Caki2 (cell line): ENCODE measurements at places on chromosomes 3 and 15. TPM values are rescaled to one million over a fixed set of nuclear protein-coding genes. Genes with fewer than 3 reads are reported as not detected.
A peak's percentile ranks its signal among the peaks of the same experiment; 100 is the strongest.

DNA sequence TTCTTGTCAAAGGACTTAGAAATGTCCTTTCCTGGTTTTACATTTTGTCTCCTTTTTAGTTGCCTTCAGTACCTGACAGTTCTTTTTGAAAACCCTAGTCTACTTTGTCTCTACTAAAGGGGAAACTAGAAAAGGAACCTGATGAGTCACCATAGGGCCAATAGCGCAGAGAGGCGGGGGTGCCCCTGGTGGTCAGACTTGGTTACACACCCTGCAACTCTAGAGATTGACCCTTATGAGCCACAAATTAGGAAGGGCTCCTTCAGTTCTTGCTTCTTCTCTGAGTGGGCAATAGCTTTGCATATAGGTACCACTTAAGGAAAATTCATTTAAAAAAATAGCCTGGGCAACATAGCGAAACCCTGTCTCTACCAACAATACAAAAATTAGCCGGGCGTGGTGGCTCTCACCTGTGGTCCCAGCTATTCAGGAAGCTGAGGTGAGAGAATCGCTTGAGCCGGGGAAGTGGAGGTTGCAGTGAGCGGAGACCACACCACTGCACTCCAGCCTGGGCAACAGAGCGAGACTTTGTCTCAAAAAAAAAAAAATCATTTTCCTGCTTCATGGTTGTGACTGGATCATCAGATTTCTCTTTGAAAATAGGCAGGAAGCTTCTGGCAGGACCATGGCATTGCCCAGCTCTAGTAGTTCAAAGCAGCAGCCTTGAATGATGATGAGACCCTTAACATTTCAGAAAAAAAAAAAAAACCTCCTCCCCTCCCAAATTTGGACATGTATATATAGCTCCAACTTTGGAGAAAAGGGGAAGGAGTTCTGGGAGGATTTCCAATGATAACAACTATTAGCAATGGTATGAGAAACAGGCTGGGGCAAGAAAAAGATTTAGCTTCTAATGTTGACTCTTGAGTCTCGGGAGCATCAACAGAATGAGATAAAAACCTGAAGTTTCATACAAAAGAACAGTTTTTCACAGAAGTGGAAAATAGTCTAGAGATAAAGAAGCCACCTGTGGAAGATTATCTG is 45.2 kb upstream of the RASA2 start:
- peak; percentile 51 for DNase-seq

DNA sequence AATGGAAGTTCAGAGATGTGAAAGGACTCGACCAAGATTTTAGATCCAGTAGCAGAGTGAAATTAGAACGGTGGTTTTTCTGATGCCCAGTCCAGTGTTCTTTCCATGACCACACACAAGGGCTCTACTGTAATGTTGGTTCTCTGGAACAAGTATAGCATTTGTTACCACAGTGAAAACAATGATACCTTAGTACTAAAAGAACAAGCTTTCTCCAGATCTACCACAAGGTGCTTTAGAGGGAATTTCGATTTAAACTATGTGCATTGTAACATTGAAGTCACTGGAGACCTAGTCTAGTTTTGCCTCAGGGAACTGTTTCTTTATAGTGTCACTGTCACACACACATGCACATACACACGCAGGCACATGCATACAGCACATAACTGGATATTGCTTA is 12.8 kb upstream of the CCNL1 start:
- no peak for DNase-seq

DAZL gene
- total RNA-seq: not detected in 2 replicates

GASK1A gene
- 0.24 TPM in 1 of 2 replicates, not detected in the other for total RNA-seq

GRCh38 chr3:54349231-54349652 is 226.9 kb downstream of the CACNA2D3 start:
- DNase-seq: no peak

DNA sequence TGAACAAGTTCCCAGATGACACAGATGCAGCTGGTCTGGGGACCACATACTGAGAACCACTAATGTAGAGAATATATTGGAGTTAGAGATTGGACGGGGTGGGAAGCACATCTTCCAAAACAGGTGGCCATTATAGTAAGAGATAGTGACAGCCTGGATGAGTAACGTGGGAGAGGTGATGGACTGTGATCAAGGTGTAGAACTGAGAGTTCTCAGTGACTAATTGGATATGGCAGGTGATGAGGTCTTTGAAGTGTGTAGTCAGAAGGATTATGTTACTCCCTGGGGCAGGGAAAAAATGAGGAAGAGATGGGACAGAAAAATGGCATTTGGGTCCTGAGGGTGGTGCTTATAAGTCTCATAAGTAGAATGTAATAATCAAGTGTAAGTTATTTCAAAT is 66.6 kb downstream of the KCNMB2 start:
- DNase-seq: no peak

CFAP20DC gene
- total RNA-seq: 8.3 and 17.8 TPM in 2 replicates

- no peak for DNase-seq
These were observed 1603.5 kb downstream of the SI start for GRCh38 chr3:163474766-163475165.

CYB561D2 gene
- total RNA-seq: 21.7 and 42.8 TPM in 2 replicates

- no peak for DNase-seq
These were observed 583.8 kb downstream of the FOXP1 start for GRCh38 chr3:70999730-71000129.

DNA sequence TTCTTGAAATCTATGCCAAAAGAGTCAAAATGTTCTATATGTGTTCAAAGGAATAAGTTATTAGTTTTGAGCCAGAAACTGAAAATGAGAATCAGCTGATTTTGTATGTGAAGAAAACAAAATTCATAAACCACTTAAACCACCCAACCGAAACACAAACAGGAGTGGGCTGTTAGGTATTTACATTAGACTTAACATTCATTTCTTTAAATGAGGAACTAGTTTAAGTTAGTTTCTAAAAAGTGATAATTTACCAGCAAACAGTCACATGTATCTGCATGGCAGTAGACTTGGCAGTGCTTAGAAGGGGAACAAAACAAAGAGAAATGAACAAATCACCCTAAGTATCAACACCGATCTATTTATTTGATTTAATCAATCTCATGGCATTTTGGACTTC is 128.0 kb downstream of the GMNC start:
- no peak for DNase-seq

KCNMB3 gene
- 2.3 and 5.1 TPM in 2 replicates for total RNA-seq

DNA sequence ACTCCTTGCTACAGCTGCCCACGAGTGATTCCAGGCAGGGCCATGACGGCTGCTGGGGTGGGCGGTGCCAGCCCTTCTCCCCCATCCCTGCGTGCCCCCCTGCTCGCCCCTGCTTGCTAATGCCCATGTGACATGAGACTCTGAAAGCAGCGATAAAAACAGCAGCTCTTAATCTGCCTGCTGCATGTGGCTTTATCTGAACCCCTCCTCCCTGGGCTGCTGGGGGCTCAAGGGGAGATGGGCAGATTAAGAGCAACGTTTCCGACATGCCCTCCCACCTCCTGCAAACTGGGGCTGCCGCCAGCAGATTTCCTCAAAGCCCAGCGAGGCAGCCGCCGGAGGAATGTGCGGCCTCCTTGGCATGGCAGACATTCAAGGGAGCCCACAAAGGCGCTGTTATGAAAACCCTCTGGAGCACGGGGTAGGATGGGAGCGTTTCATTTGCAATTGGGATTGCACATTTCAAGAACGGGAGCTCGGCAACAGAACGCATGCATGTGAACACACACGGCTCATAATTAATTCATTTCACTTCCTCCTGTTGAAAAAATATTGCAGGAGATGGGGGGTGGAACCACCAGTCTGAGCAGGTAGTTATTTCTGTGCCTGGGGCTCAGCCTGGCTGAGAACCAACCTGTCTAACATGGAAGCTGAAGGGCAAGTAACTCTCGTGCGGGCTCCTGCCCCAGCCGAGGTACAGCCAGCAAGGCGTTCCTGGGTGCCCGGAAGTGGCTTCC is 504.2 kb upstream of the PROK2 start:
- no peak for DNase-seq

GJD2 gene
- not detected in 2 replicates for total RNA-seq

TMEM62 gene
- total RNA-seq: 27.1 and 37.7 TPM in 2 replicates

DNA sequence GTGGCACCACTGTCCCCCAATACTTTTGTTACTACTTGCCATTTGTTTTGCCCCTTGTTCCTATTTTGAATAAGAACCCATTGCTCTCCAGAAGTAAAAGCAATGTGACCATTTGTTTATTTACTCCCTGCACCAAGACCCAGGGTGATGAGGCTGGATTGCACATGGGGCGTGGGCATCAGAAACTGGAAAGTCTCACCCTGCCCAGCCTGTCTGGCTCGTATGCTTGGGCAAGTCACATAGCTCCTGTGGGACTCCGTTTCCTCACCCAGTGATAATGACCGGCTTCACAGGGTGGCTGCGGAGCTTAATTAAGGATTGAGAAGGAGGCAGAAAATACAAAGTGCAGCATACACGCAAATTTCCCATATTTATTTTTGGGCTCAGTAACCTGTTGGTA is 167.7 kb upstream of the ICE2 start:
- no peak for DNase-seq

DNA sequence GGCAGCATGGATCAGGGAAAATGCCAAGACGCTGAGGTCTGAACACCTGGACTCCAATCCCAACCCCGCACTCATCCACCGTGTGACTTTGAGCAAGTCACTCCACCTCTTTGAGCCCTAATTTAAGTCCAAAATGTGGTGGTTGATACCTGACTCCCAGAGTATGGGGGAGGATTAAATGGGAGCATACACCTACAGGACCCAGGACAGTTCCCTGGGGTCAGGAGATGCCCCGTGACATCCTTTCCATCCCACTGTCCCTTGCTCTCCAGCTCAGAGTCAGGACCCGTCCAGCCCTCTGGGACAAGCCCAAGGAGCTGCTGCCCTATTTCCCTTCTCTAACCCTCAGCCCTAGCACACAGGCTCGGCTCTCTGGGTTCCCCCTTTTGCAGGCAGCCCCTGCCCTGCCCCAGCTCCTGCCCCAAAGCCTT is 276.4 kb downstream of the XXYLT1 start:
- no peak for DNase-seq

CRYGS gene
- total RNA-seq: 3.1 TPM in 1 of 2 replicates, not detected in the other

- DNase-seq: no peak
These were observed 2.5 kb upstream of the CHD2 start for GRCh38 chr15:92897620-92898019.

DNA sequence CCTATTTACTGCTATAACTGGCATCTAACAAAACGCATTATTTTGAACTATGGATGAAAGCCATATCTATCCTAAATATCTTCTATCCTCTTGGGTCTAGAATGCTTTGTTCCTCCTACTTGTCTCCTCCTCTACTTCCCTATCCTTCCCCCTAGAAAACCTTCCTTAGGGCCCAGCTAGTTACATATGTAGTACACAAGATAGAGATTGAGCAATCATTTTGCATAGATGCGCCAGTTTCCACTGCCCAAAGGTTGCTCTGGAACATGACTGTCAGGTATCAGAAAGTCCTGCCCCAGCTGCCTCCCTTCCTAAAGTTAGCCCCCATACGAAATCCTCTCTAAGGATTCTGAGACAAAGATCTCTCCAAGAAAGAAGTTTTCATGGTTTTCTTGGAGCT is 55.1 kb downstream of the GPR160 start:
- no peak for DNase-seq

C3orf80 gene
- 0.61 and 3.8 TPM in 2 replicates for total RNA-seq

CXCR6 gene
- total RNA-seq: not detected in 2 replicates

- DNase-seq: no peak
These were observed 113.8 kb downstream of the FRMD5 start for GRCh38 chr15:44081026-44082013.

PLAAT1 gene
- 6.0 and 22.0 TPM in 2 replicates for total RNA-seq

- no peak for DNase-seq
These were observed 47.2 kb downstream of the LEO1 start for GRCh38 chr15:51924156-51925068.

- no peak for DNase-seq
These were observed 305.6 kb upstream of the LRRFIP2 start for GRCh38 chr3:37479981-37480380.

DNA sequence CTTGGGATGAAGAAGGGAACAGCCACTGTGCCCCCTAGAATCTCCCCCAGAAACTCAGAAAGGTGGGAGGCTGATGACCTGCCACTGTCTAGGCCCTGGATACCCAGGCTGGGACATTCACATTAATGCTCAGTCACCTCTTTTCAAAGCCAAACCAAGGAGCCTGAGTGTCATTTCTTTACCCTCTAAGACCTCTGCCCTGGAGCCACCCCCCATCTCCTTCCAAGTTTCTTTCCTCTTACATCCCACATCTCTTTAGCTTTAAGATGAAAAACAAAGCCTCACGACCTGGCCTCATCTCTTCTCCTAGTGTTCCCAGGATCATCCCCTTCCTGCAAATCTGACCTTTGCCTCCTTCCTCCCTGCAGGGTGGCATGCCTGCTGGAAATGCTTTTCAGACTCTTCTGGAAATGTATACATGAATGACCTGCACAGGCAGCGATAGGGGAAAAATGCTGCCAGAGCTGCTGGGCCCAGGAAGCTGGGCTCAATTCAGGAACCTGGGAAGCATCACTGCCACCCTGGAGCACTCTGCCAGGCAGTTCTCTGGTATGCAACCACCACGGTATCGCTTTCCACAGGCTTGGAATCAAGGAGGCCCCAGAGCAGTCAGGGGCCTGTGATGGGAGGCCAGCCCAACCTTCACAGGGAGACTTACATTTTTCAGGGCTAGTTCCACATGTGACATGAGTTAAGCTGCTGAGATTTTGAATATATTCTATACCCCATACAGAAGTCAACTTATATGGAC is 67.6 kb downstream of the DAPK2 start:
- DNase-seq: no peak

DNA sequence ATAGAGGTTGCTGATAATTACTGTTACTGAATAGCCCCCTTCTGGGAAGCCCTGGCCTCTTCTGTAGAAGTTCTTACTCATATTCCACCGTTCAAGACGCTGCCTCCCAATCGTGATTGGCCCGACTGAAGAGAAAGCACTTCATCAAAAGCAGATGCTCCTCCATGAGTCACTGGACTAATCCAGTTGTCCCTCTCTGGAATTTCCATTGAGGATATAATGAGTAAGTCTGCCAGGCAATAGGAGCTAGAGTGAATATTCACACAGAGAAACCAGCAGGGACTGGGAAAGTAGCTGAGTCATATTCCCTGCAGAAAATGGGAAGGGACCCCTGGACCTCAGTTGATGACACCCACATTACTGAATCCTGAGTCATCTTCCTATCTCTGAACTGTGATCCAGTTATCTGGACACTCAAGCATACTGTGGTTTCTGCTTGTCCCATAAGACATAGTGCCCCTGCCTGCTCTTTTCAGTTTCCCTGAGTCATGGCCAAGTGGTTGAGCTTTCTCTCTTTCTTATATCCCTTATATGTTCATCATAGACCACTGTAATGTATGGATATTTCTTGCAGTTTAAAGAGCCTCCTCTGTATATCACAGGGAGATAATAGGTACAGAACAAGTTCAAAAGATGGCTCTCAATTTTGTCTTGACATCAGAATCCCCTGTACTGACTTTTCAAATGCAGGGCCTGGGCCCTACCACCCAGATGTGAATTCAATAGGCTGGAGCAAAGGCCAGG is 151.2 kb upstream of the CDIN1 start:
- DNase-seq: peak; percentile 99

GRCh38 chr15:49152552-49153312 is 2.7 kb downstream of the COPS2 start:
- DNase-seq: peak; percentile 38

DNA sequence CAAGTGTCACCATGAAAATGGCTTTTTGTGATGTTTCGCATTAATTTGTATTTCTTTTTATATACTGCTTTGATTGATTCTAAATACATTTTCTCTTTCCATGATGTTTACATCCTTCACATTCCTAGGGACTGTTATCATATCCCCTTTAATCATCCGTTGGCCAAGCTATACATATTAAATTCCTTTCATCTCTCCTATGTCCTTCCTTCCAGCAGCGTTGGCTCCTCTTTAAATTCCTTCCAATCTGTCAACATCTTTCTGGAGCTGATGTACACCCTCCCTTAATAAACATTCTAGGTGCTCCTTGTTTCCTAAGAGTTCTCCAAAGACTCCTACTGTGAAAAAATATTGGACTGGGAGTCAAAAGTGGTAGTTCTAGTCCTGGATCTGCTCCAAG is 87.8 kb downstream of the IGF2BP2 start:
- DNase-seq: no peak
